ENCODE measurements at places on chromosomes 5 and 9.

DNA sequence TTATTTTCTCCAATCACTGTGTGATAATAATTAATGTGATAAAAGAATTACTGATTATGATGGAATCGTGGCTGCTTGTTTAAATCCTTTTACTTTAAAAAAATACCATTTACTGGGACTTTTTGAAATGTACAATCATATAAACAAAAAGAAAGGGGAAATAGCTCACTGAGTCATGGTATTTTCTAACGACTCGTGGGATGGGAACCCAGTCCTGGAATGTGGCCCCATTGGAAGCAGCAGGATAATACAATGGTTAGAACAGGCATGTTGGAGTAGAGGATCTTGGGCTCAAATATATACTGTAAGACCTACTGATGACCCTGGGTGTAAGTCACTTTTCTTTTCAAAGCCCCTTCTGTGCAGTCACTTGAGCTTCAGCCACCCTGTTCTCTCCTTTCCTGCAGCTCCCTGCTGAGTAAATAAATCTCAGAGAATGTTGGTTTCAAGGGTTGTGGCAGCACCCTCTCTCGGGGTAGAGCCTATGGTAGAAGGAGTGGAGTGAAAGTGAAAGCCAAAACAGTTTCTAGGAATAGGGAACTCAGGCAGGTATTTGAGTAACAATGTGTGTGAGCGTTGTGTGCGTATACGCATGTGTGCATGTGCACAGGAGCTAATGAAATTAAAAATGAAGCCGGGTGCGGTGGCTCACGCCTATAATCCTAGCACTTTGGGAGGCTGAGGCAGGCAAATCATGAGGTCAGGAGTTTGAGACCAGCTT, 40.8 kb upstream of the LARP1 start:
- no peak for DNase-seq

DNA sequence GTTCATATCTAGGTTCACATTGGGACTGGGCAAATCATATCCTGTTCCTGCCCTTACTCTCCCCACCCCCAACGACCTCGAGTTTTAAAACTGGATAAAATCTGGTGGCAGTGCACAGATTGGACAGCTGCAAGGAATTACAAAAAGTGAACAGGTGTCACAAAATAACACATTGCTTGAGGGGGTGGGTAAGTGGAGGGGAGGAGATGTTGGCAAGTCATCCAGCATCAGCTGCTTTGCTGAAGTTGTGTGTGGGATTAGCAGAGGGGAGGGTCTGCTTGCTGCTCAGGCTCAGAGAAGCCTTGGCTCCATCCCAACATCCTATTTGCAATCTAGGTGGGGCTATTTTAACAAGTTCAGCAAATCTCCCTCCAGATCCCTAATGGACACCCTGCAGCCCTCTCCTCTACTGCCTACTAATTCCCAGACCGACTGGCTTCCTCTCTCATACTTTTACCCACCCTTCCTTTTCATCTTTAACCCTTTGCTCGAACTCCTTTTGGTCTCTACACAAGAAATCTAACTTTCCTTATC, 39.8 kb upstream of the SLC24A2 start:
- DNase-seq: no peak

GRCh38 chr9:68678430-68678829, 26.6 kb upstream of the PIP5K1B start:
- no peak for DNase-seq

GRCh38 chr9:137236936-137237421, 4.1 kb upstream of the TUBB4B start:
- DNase-seq: no peak

GRCh38 chr9:112971415-112971814, 40.6 kb downstream of the ZNF883 start:
- no peak for DNase-seq

DNA sequence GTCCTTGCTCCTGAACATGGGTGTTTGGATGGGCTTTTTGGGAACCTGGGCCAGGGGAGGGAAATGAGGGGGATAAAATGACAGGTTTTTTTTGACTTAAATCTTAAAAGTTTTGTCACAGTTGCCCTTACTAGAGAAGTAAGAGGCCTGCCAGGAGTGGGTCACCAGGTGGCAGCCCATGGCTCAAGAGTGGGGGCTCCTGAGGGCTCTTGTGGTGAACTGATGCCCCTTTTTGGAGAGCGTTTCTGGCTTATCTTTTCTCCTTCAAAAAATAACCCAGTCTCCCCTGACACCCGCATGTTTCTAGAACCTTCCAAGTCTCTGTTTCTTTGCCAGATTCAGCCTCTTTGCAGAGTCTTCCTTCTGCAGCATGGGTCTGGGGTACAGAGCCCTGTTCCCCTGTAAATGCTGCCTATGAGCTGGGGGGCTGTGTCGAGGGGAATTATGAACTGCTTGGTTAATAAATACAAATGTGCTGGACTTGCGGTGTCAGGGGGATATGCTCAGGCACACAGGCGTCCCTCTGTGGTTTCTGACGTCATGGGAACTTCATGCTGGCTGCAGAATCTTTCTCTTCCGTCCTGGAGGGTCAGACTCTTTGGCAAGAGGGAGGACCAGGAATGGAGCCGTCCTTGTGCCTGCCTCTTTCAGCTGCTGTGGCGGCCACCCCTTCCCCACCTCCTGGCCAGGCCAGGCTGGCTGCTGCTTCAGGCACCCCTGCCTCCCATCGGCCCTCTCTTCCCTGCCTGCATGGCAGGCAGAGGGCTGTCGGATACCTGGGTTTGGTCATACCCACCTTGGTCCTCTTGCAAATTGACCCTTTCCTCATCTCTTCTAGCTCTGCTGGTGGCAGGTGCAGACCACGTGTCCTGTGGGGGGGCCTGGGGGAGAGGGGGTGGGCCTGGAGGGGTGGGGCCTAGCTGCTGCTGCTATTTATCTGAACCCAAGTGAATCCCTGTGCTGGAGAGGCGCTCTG, 30.1 kb downstream of the PTPA start:
- no peak for DNase-seq

GRCh38 chr5:107985144-107985543, 314.4 kb upstream of the EFNA5 start:
- no peak for DNase-seq

GRCh38 chr9:88537761-88538091, 2.7 kb downstream of the NXNL2 start:
- no peak for DNase-seq

DNA sequence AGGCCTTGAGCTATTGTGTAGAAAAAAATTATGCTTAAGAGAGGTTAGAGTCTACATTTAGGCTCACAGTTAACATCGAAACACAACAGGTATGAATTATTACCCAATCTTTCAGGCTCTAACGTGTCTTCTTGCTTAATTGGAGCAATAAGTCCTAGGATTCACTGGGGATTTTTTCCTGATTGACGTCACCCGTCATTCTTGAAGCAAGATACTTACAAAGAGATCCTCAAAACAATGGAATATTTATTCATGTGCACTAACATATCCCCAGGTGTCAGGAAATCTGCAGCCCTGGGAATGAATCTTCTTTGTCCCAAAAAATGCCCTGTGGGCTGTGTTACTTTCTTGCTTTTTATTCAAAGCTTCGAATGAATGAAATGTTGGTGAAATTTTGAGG, 413.5 kb downstream of the NFIB start:
- no peak for DNase-seq

- DNase-seq: no peak
These were observed 5.3 kb downstream of the SARDH start for GRCh38 chr9:133732639-133733408.

DNA sequence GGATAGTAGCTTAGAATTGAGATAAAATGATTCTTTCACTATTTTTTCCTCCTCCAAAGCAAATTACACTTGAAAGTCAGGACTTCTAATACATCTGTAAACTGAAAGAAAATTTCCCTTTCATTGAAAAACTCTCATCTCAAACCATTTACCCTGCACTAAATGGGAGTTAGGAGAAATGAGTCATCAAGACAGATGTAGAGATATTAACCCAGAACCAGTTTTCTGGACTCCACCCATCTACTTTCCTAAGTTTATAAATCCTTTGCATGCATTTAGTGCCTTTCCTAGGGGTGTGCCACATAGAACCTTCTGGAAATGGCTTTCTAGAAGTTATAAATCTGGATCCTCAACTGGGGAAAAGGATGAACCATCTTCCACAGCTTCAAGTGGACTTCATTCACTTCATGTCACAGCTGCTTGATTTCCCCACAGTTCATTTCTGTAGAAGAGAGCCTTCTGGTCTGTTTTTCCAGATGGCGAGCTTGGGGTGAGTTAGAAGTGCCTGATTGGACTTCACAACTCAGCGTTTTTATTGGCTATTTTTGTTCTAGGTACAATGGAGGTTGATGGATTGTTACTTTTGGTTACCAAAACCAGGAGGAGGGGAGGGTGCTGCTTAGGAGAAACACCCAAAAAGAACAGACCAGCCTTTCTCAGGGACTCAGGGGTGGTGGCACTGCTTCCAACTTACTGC, 72.5 kb upstream of the GPR151 start:
- no peak for DNase-seq
